ENCODE measurements at places on chromosomes 1 and 21. TPM values are rescaled to one million over a fixed set of nuclear protein-coding genes. Genes with fewer than 3 reads are reported as not detected.

The HSF2BP gene
- total RNA-seq: 1.6 TPM

The CBR3 gene
- total RNA-seq: 1.6 TPM

The INAVA gene
- total RNA-seq: 0.52 TPM

The PKP1 gene
- 3.7 TPM for total RNA-seq

The SPRR1B gene
- total RNA-seq: not detected

The CNIH3 gene
- 4.2 TPM for total RNA-seq

The NSUN4 gene
- total RNA-seq: 11.5 TPM

The CYP4B1 gene
- total RNA-seq: not detected

The BEND5 gene
- total RNA-seq: 5.7 TPM

The MYBPH gene
- total RNA-seq: 27.7 TPM

The TTC39A gene
- total RNA-seq: 2.1 TPM

The NBPF10 gene
- total RNA-seq: 1.6 TPM

The LHX4 gene
- not detected for total RNA-seq

The RGS1 gene
- 5.7 TPM for total RNA-seq

The UMODL1 gene
- not detected for total RNA-seq

The ACTL8 gene
- not detected for total RNA-seq

The PBX1 gene
- 53.2 TPM for total RNA-seq

The GPR161 gene
- 8.9 TPM for total RNA-seq

The TMEM54 gene
- 5.2 TPM for total RNA-seq

The GLIS1 gene
- total RNA-seq: not detected

The CFHR1 gene
- 1.6 TPM for total RNA-seq

The PPFIA4 gene
- total RNA-seq: 15.7 TPM

The FBLIM1 gene
- 7.3 TPM for total RNA-seq

The OLFML2B gene
- 29.7 TPM for total RNA-seq

The C1orf185 gene
- not detected for total RNA-seq

The GUCA2A gene
- total RNA-seq: not detected

The NECTIN4 gene
- not detected for total RNA-seq

The DDX20 gene
- 12.0 TPM for total RNA-seq

The FCGR1A gene
- total RNA-seq: 5.2 TPM

The SLC9C2 gene
- under 0.01 TPM for total RNA-seq

The FABP3 gene
- total RNA-seq: 201 TPM

The HUNK gene
- 3.1 TPM for total RNA-seq

The FGR gene
- total RNA-seq: 2.6 TPM

The LCE1F gene
- total RNA-seq: not detected

The ERICH3 gene
- not detected for total RNA-seq

The LCE2D gene
- total RNA-seq: not detected

The OSCP1 gene
- 17.2 TPM for total RNA-seq

The UBASH3A gene
- total RNA-seq: under 0.01 TPM

The NRAS gene
- 31.8 TPM for total RNA-seq

The HOOK1 gene
- 1.0 TPM for total RNA-seq

The C1orf141 gene
- not detected for total RNA-seq

The LCA5L gene
- 0.52 TPM for total RNA-seq

The B3GALT5 gene
- under 0.01 TPM for total RNA-seq
